ENCODE measurements at places on chromosomes 4 and X. TPM values are rescaled to one million over a fixed set of nuclear protein-coding genes. Genes with fewer than 3 reads are reported as not detected.

DNA sequence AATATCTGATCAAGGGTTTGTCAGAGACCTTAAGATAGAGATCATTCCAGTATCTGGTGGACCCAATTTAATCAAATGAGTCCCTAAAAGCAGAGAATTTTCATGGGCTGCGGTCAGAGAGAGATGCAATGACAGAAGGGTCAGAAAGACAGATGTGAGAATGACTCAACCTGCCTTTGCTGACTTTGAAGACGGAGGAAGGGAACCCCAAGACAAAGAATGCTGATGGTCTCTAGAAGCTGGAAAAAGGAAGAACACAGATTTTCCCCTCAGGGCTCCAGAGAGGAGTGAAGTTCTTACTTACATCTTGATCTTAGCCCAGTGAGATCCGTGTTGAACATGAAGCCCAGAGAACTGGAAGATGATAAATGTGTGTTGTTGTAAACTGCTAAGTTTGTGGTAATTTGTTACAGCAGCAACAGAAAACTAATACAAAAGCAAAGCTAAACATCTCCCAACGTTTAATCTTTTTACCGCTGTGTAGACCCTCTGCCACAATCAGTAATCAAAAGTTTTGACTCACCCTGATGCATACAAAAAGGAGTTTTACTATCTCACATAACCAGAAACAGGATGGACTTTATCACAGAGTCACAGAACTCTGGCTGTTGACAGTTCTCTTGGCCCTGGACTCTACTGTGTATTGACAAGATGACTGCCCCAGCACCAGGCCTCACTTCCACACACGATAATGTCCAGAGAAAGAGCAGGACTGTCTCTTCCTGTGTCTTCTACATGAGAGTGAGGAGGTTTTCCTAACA lies 70.2 kb upstream of the MAGEB2 start:
- no peak for DNase-seq

- no peak for DNase-seq
Measured at GRCh38 chr4:184344435-184344834, 126.8 kb upstream of the ENPP6 start.

DNA sequence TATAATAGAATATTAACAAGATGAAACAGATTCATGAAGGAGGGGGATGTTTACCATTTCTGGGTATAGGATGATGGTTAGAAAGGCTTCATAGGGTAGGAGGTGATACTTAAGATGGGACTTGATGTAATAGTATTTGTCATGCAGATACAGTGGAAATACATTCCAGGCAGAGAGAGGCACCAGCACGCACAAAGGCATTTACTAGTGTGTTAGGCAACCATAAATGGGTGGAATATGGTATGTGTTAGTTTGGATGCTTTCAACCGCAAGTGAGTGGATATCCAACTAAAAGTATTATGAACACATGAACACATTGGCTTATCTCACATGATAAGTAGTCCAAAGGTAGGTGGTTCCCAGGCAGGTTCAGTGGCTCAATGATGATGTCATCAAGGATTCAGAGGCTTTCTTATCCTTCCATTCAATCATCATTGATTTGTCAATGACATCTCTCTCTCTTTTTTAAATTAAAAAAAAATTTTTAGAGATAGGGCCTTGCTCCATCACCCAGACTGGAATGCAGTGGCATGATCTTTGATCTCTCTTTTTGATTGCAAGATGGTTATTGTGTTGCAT lies 12.7 kb upstream of the STARD8 start:
- no peak for DNase-seq

DNA sequence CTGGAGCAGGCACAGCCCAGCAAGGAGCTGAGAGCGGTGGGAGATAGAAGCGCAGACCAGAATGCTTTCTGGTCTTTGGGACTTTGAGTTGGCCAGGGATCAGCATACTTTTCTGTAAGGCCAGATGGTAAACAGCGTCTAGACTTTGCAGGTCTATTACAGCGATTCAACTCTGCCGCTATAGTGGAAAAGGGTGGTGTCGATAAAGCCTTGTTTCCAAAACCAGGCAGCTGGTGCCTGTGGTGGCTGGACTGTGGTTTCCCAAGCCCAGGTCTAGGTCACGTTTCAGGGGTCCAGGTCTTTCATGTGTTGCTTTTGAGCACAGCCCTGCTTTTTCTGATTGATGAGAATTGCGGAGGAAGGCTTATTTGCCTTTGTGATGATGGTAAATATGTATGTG lies 40.1 kb downstream of the HTT-AS start:
- DNase-seq: no peak

- no peak for DNase-seq
Measured at GRCh38 chr4:28523681-28524190, 1663.1 kb downstream of the STIM2 start.

- no peak for DNase-seq
Measured at GRCh38 chr4:37650481-37650880, 35.7 kb downstream of the RELL1 start.

The TMPRSS11E gene
- not detected for total RNA-seq

The HGFAC gene
- 0.32 TPM for total RNA-seq

The NAA11 gene
- not detected for total RNA-seq

The NR0B1 gene
- total RNA-seq: not detected

The RTL5 gene
- total RNA-seq: 13.3 TPM

The COQ2 gene
- total RNA-seq: 15.9 TPM

All from left lung (tissue), 14 donors.